Cortex of kidney (tissue), 1 donor: ENCODE measurements at places on chromosomes 11 and 22.

- DNase-seq, result no peak
Observed at GRCh38 chr11:17602105-17603001, 55.3 kb downstream of the OTOG start.

- DNase-seq, result no peak
Observed at GRCh38 chr11:114256967-114257286, 39.3 kb upstream of the NNMT start.

GRCh38 chr11:118607401-118608359, at the start of gene PHLDB1:
PHLDB1 (plus strand) TSS chr11:118607615; CDS start chr11:118613837, 6,222 bp downstream.
- no peak for DNase-seq

DNA sequence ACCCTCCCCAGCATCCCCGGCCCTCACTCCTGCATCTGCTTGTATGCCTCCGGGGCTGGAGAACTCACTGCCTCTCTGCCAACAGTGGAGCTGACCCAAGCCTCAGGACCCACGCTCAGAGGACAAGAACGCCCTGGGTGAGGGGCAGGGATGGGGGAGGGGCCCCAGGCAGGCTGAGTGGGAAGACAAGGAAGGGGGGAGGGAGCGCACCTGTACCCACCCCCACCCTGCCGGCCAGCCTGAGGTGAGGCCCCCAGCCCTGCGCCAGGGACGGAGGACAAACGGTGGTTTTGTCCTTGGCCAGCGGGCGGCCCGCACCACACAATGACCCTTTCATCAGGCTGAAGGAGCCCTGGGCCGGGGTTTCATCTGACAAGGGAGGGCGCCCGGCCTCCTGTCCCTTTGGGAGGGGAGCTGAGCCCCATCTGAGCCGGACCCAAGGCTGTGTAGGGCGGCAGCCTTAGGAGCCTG, 10.0 kb downstream of the WNT7B start:
- no peak for DNase-seq

GRCh38 chr11:16184588-16184987, 171.8 kb downstream of the SOX6 start:
- DNase-seq, result no peak

DNA sequence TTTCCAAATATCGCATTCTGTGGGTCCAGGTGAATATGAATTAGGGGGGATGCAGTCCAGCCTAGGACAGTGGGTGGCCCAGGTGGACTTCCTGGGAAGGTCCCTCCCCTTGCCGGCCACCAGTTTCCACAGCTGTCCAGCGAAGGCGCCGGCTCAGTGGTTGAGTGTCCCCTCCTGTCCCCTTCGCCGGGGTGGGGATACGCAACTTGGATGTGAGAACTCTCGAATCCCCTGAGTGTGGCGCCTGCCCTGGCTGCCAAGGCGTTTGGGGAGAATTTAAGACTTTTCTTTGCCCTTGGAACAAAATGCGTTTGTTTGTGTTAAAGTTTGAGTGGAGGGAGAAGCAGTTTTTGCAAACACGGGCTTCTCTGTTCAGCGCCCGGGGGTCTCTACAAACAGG, 123.7 kb downstream of the KCNQ1OT1 start:
- no peak for DNase-seq

- DNase-seq, result no peak
Observed at GRCh38 chr11:67033661-67034166, 10.8 kb downstream of the SYT12 start.

GRCh38 chr11:116782728-116783127, 5.1 kb downstream of the ZPR1 start:
- DNase-seq, result no peak

DNA sequence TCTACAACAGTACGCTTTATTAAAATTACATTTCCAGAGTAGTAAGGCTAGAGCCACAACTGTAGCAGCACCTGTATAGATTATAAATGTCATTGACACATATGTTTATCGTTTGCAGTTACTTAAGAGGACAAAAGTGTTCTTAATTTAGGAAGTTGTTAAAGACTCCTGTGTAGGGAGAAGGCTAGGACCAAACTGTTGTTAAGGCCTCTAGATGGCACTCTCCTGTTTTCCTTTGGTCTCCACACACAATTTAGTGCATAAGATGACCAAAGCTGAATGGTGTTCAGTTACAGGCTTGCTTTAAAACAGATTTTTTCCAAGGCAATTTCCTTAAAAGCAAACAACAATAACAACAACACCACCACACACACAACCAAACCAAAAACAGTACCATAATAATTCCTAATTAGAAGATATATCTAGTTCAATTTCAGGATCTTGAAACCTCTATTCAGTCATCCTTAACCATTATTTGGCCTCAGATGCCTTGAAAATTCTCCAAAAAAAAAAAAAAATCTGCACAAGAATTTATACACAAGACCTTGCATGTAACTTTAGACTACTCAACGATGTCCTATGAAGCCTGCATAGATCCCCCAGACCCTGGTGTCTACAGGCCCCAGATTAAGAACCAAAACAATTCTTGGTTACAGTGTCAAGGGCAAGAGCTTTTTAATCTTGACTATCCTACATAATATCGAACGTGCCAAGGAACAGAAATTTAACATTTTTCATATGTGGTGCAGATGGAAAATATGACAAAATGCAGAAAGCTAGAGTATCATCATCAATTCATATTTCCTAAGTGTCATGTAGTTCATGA, 42.6 kb upstream of the APOA1 start:
- DNase-seq, result no peak

DNA sequence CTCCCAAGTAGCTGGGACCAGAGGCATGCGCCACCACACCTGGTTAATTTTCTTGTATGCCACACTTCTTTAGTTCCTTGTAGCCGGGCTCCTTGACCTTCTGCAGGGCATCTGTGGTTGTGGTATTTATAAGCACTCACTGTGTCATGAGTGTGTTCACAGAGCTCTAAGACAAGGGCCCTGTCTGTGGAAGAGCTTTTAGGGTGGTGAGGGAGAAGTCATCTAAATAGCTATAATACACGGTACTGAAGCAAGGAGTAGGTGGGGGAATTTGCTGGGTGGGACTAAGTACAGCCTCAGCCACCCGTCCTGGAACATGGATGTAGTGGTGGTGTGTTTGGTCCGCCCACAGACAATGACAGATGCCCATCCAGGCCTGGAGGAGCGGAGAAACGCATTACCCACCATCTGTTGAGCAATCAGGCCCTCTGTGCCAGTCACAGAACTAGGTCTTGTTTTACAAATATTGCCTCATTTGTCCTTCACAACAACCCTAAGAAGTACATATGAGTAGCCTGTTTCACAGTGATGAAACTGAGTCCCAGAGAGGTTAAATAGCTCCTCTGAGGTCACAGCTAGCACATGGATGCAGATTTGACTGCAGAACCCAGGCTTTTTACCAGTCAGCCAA, 10.1 kb downstream of the ACO2 start:
- DNase-seq, result no peak

- DNase-seq, result no peak
Observed at GRCh38 chr11:31107649-31108048, 261.9 kb downstream of the DCDC1 start.

DNA sequence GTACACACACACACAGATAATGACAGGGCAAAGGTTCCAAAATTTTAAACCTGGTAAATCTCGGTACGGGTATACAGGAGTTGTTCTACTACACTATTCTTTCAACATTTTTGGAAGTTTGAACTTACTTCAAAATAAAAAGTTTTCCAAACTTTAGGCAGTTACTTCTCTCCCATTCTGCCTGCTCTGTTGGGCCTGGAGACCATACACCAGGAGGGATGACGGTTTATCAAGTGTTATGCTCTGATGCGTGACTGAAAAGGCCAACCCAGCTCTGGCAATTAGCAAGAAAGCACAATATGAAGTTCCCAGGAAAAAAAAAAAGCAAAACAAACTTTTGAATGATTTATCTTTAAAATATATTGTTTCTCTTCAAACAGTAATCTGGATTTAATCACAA, 969 bp downstream of the SERPIND1 start:
- no peak for DNase-seq

- DNase-seq, result no peak
Observed at GRCh38 chr11:131430473-131431208, 60.2 kb downstream of the NTM start.

DNA sequence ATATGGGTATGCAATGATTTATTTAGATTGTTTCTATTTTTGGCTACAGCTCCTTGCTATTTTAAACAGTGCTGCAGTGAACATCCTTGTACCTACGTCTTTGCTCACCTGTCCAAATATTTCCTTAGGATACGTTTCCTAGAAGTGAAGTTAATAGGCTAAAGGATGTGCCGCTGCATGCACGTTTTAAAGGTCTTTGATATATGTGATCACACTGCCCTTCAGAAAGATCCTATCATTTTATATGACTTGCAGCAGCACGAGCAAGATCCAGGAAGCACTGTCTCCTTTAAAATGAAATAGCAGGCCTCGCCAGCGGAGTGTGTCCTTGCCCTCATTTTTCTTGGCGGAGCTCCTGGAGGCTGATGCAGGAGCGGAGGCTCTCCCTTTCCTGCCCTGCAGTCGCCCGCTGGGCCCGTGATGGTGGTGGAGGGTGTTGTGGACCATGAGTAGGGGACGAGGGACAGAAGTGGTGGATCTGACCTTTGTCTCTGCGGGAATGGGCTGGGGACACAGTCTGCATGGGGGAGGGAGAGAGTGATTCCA, 19.4 kb downstream of the RPS6KA4 start:
- DNase-seq, result no peak

- DNase-seq, result no peak
Observed at GRCh38 chr11:20353829-20354434, 9.6 kb upstream of the HTATIP2 start.

DNA sequence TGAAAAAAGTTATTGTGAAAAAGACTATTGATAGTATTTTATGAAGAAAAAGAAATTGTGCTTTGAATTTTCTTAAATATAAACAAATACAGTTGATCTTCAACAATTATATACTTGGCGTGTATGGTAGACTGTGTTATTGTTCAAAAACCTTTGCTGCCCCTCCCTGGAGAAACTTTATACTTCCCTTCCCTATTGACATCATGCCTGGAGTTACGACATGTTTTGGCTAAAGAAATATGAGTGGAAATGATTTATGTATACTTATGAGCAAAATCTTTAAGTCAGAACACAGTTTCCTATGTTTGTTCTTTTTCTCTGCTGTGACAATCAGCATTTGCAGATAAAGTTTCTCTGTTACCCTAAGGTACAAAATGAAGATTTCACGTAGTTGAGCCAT, 243.8 kb downstream of the TMEM135 start:
- no peak for DNase-seq

DNA sequence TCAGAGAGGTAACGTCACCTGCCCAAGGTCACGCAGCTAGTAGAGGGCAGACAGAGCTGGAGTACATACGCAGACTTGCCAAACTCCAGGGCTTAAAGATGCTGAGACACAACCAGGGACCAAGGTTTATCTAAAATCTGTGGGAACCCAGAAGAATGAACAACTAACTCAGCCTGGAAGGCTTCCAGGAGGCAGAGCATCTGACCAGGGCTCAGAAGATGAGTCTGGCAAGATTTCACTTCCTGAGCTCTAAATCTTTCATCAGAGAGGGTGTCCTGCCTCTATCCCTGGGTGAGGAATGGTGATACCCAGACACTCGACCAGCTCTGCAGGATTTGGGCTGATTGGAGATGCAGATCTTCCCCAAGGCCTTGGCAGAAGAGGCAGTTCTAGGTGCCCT, 9.1 kb downstream of the GAL3ST1 start:
- DNase-seq, result no peak

GRCh38 chr22:43038325-43038724, 23.4 kb upstream of the PACSIN2 start:
- no peak for DNase-seq

DNA sequence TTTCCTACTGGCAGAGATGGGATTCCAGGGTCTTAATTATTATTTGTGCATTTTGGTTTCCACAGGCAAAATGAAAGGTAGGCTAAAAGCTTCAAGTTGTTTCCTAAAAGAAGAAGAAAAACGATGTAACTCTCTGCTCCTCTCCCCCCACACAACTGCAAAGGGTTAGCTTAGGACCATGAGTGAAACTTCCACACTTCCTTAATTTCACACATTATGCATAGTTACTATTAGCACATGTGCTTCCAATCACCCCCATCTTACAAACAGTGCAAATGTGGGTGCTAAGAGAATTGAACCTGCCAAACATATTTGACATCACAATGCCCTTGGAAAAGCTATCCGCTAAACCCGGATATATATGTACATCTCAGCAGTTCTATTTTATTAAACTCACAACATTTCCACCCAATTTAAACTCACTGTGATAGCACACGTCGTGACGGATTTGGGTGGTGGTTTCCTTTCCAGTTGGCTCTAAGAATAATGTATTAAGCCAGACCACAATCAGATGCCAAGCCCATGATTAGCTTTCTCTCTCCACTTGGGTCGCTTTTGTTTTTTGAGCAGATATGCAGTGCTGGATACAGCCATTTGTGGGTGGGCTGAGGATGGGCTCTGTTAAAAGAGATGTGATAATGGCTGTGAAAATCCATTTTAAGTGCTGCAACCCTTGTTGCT, 245.0 kb upstream of the POU2AF2 start:
- DNase-seq, result no peak

DNA sequence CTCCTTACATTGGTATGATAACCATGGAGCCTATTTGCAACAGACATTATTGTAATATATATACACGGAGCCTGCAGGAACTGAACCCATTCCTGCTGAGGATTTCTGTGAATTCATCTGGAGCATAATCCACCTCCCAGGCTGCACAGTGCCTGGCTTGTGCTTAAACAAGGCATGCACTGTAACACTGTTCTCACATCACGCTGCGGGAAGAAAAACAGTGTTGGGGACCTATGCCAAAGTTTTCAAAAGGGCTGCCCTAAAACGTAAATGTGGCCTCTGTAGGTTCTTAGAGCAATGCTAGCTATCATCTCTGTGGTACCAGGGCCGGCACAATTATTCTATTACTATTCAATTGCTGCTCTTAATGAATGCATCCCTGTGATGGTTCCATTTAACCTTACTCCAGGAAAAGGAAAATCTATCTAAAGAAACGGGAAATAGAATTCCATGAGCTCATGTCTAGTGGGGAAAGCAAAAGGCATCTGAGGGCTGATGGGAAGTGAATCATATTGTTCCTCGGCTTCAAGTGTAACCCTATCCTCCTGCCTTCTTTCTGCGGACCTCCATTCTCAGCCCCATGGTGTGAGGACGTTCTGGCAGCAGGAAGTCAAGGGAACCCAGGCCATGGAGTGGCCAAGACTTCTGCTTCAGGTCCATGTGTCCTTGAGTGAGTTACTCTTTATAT, 525.5 kb downstream of the SOX6 start:
- DNase-seq, result no peak

DNA sequence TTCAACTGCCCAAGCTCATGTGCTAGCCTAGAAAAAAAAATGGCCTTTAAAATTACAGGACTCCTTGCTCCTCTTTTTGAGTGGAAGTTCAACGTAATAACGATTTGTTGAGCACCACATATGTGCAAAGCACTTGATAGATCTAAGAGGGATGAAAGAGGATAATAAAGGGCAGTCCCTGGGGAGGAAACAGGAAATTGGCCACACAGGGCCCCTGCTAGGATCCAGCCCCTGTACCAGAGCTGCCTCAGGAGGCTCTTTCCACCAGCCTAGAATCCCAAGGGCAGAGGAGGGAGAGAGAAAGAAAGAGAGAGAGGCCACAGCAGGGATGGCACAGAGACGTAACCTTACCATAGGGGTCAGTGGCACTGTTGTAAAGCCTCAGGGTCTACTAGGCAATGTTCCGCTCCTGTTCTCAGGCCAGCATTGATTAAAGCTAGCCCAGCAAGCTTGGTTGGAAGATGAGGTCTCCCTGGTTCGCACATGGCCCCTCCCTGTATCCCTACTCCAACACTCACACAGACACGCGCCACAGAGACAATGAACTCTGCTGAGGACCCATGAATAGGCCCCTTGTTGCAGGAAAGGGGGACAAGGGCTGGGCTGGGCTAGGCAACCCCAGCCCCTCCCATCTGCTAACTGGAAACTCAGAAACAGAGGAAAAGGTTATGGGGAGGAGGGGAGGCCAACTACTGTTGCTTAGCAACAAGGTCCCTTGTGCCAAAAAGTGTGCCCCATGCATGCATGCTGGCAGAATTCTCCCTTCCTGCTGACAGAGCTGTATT, at the start of gene TMPRSS5:
Gene TMPRSS5 (minus strand): TSS at position 438 of the 785 bp plus-strand sequence. CDS start 84 bp downstream, at position 354.
- DNase-seq, result no peak
